ENCODE measurements at places on chromosomes 1 and 21.

DNA sequence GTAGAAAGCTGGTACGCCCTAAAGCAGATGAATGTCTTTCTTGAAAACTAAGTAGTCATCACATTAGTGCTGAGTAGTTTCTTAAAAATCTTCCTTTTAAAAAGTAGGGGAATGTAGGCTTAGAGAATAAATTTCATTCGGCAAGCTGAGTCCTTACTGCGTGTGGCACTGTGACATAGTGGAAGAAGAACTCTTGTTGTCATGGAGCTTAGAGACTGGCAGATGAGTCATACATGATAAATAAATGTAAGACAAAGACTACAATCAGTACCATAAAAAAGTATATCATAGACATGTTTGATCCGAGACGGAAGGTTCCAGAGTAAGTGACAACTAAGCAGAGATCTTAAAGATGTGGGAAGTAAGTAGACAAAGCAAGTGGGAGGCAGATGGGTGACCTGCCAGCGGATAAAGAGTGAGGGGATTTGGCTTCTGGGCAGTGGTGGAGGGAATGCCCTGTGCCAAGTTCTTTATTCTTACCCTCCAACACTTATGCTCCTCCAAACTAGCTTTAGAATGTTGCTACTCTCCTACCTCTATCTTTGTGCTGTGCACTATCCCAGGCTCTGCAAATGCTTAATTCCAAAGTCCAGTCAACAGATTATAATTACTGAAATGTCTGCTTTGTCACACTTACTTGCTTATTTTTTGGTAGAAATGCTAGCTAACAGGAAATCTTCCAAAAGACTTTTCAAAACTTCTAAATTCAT, 608.5 kb upstream of the USP24 start:
- no peaks in the 10 kb centered on the region for H3K36me3 ChIP-seq
- no peaks in the 10 kb centered on the region for H3K4me1 ChIP-seq
- DNase-seq = no peak
- H3K4me3 ChIP-seq = no peak overlapping the region
- H3K27ac ChIP-seq = no peak overlapping the region

- H3K27ac ChIP-seq = no peak overlapping the region
- H3K27me3 ChIP-seq = peaks cover 7% of the 10 kb centered on the region
- H3K4me1 ChIP-seq = no peaks in the 10 kb centered on the region
- H3K4me3 ChIP-seq = no peak overlapping the region
- DNase-seq = no peak
- H3K36me3 ChIP-seq = no peaks in the 10 kb centered on the region
Observed at GRCh38 chr1:227049253-227049652, 109.2 kb downstream of the COQ8A start.

- H3K4me3 ChIP-seq = no peak overlapping the region
- no peaks in the 10 kb centered on the region for H3K4me1 ChIP-seq
- H3K36me3 ChIP-seq = peaks cover 3% of the 10 kb centered on the region
- H3K27me3 ChIP-seq = no peaks in the 10 kb centered on the region
- no peak for DNase-seq
Observed at GRCh38 chr1:21072721-21073120, 104.0 kb downstream of the EIF4G3 start.

- H3K27ac ChIP-seq = no peak overlapping the region
- H3K4me1 ChIP-seq = peaks cover 7% of the 10 kb centered on the region
- DNase-seq = no peak
- H3K4me3 ChIP-seq = no peak overlapping the region
Observed at GRCh38 chr1:53484705-53485477, 25.7 kb downstream of the DMRTB1 start.

Data from CD4-positive, alpha-beta T cell (primary cell).